NAMALWA (cell line): ENCODE measurements at places on chromosomes 6 and 20.

DNA sequence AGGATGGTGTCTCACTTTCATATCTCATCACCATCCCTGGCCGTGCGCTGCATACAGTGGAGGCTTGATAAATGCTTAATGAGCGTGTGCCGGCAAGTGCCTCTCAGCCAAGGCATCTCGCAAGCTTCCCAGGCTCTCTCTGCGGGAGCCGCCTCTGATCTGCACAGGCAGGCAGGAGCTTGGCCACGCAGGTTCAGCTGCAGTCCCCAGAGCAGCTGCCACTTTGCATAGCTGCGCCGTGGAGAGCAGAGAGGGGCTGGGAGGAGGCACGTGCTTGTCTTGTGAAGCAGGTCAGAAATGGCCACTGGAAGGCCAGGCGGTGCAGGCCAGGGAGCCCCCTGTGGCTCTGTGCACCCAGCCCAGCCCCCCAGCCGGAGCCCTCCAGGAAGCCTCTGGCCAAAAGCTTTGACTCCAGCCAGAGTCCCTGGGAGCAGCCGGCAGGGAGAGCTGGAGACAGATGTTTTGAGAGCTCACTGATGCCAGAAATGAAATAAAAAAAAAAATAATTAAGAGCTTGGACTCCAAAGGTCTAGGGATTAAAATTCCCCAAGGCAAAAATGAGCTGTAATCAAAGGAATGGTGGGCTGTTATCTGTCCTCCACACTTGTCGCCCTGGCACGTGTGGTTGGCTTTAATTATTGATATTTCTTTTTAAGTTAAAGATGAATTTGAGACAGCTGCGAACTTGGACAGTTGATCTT lies 377.0 kb downstream of the CDH4 start:
- DNase-seq = peak; percentile 6

- no peak for DNase-seq
Observed at GRCh38 chr20:53655625-53656292, 62.1 kb upstream of the ZNF217 start.

GRCh38 chr6:49384904-49385303 lies 78.1 kb downstream of the MMUT start:
- DNase-seq = no peak

GRCh38 chr6:87282743-87283142 lies 39.6 kb upstream of the SMIM8 start:
- DNase-seq = no peak

- DNase-seq = no peak
Observed at GRCh38 chr6:63458480-63459115, 113.7 kb upstream of the LOC128125822 start.

- DNase-seq = no peak
Observed at GRCh38 chr20:44437497-44437896, 38.2 kb upstream of the TTPAL start.

- no peak for DNase-seq
Observed at GRCh38 chr6:15337582-15337981, 91.7 kb downstream of the JARID2 start.

- DNase-seq = no peak
Observed at GRCh38 chr6:69390125-69390524, 406.7 kb downstream of the LMBRD1 start.

GRCh38 chr6:27864906-27865849 lies 47.0 kb downstream of the OR2B2 start:
- peak; percentile 99 for DNase-seq

DNA sequence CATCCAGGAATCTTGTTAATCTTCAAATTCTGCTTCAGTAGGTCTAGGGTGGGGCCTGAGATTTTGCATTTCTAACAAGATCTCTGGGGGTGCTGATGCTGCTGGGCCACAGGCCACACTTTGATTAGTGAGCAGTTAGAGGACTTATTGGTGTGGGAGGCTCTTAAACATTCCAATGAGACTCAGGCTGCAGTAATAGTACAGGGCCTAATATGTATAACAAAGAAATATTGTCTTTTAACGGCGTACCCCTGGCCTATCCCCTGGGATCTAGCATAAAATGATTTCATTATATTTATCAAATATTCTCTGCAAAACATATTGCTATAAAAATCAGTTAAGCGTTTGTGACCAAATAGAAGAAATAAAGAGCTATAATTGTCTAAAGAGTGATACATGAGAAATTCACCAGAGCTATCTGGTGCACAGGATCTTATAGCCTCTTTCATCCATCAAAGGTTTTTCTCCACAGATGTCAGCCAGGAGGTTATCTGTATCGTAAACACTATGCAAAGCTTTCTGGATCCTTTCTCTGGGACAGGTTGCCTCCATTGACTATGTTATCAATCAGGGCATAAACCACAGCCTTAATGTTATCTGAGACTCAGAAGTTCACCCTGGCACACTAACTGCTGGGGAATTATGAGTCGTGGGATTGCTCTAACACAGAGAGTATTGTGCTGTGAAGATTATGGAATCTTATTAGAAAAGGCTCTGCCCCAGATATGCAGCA lies 488.5 kb upstream of the MAP3K7 start:
- DNase-seq = no peak

DNA sequence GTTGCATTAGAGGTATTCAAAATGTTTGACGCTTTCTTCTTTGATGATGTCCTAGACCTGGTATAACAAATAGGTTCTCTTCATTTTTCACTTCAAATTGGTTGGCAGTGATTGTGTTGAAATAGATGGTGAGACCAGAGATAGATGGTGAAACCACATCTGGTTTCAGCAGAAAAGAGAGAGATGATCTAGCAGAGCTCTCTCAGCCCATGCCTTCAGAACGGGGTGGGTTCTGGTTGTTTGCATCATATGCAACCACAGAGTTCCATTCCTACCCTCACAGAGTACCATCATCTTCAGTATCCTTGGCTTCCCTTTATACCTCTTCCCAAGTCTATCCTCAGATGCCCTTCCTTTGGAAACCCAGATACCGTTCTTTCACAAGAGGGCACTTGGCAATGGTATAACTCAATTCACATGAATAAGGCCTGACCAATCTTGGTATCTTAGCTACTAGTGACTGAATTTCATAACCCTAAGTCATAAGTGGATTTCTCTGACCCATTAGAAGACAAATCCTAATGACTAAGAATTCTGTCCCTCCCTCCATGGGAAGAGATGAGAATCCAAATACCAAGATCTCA lies 93.7 kb downstream of the UBE3D start:
- DNase-seq = no peak

- DNase-seq = no peak
Observed at GRCh38 chr20:24916412-24916811, 32.7 kb upstream of the CST7 start.

DNA sequence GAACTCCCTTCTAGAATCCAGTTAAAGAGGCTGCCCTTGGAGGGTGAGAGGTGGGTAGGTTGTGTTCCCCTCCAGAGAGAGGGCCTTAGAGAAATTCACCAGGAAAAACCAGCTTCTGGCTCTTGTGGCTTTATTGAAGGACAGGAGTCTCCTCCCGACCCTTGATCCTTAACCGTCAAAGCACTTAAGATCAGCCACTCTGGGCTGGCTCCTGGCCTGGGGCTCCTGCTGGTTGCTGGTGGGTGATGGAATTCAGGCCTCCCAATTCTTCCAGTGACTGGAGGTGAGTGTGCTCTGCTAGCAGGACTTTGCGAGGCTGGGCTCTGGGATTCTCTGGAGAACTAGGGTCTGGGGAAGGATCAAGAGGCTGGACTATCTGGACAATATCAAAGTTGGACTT lies 75.6 kb upstream of the LGSN start:
- DNase-seq = no peak

GRCh38 chr6:163897030-163897429 lies 482.5 kb downstream of the QKI start:
- DNase-seq = no peak

DNA sequence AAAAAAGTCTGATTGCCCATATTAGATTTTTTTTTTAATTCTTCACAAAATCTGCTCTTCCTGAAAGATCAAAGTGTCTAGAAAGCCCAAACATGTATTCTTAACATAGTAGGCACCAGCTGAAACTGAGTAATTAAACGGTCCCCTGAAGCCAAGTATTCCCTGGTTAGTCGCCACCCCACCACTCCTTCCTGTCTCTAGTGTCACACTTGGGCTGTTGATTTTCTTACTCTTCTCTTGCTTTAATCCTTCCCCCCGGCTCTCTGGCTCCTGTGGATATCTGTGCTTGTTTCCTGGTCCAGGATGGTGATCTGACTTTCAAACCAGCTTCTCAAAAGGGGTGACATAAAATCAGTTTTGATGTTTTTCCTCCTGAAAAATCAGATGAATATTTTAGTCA lies 162.9 kb downstream of the QKI start:
- no peak for DNase-seq

GRCh38 chr6:41325446-41326066 lies 9.9 kb upstream of the NCR2 start:
- no peak for DNase-seq

DNA sequence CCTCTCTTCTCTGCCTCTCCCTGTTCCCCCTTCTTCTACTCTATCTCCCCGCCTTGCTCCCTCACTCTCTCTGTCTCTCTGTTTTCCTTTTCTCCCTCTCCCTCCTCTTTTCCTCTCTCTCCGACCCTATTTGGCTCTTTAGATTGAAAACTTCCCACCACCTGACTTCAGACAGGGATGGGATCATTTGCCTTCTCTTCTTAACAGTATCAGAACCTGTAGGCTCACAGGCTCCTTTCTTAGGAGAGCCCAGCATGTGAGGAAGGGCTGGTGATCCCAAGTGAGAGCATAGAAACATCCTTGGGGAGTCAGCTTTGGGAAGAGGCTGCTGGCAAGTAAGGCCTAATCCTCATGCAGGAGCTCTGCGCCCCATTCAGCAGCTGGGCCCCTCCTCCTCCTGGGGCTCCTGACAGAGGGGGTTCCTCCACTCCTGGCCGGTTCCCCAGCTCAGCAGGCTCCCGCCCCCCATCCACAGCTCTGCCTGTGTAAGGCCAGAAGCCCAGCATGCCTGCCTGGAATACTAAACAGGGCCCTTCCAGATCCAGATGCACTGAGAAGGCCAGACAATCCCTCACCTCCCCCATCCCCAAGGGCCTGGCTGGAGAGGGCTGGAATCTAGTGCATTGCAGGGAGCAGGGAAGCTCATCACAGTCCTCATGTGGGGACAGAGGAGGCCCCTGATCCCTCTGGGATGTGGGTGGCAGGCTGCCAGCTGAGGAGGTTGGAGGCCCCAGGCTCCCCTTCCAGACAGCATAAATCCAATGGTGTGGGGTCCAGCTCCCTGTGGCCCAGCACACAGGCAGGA lies 93.4 kb downstream of the PTPRT start:
- no peak for DNase-seq

GRCh38 chr6:84193114-84193708 lies 34.2 kb downstream of the CEP162 start:
- DNase-seq = no peak

- no peak for DNase-seq
Observed at GRCh38 chr6:17214106-17214505, 67.1 kb upstream of the RBM24 start.

DNA sequence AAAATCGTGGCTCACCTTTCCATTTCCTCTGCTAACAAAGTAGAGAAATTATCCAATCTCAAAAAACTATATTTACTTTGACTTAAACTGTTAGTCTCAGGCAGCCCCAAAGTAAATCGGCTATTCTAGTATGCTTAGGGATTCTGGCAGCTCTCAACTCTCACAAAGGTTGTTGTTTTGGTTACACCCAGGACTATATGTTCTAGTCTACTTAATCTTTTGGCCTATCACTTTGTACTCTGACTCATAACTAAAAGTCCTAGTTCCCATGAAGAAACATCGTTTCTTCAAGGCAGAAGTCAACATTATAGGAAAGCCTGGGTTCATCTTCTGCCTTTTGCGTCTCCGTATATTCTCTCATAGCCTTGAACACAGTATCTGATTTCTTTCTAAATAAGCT lies 42.3 kb downstream of the MYLK4 start:
- DNase-seq = no peak

- no peak for DNase-seq
Observed at GRCh38 chr20:18032977-18033892, 24.5 kb downstream of the OVOL2 start.

- no peak for DNase-seq
Observed at GRCh38 chr6:2959909-2960719, 11.3 kb downstream of the SERPINB6 start.

DNA sequence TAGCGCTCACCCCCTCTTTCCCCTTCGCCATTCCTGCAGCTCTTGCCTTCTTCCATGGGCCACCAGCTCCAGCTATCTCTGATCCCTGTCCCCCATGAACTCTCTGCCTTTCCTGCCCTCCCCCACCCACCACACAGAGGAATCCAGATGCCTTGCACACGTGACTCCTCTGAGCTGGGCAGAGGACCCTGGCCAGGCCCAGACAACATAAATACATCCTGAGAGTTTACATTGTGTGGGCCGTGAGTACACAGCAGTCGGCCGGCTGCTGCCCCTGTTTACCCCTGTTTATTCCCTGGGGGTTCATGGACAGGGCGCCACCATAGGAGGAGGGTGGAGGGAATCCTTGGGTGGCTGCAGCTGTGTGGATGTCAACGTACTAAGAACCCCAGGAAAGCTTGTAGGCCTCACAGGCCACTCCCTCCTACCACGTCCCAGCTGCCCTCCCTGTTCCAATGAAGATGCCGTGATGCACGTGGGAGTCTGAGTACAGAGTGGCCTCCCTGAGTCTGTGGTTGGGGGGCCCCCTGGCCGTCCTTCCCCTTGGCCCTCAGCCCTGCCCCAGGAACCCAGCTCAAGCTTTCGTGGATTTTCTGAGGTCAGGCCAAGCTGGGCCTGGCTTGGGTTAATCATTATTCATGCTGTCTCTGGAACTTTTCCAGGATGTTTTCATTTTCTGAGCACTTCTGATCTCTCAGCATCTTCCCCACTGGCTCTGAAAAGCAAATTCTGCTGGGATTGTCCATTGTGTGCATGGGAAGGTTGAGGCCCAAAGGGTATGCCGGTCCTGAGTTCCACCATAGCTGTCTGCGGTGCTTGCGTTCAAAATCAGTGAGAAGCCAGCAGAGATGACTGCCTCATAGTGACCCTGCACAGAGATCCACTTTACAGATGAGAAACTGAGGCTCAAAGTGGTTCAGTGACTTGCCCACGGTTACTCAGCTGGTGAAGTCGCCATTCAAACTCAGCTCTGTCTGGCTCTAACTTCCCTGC lies 136.3 kb downstream of the MRPL14 start:
- no peak for DNase-seq

- DNase-seq = no peak
Observed at GRCh38 chr6:5786969-5787720, 219.6 kb downstream of the NRN1 start.

- no peak for DNase-seq
Observed at GRCh38 chr20:48405909-48406308, 421.9 kb downstream of the PREX1 start.
